ENCODE measurements at places on chromosomes 7 and 10.

DNA sequence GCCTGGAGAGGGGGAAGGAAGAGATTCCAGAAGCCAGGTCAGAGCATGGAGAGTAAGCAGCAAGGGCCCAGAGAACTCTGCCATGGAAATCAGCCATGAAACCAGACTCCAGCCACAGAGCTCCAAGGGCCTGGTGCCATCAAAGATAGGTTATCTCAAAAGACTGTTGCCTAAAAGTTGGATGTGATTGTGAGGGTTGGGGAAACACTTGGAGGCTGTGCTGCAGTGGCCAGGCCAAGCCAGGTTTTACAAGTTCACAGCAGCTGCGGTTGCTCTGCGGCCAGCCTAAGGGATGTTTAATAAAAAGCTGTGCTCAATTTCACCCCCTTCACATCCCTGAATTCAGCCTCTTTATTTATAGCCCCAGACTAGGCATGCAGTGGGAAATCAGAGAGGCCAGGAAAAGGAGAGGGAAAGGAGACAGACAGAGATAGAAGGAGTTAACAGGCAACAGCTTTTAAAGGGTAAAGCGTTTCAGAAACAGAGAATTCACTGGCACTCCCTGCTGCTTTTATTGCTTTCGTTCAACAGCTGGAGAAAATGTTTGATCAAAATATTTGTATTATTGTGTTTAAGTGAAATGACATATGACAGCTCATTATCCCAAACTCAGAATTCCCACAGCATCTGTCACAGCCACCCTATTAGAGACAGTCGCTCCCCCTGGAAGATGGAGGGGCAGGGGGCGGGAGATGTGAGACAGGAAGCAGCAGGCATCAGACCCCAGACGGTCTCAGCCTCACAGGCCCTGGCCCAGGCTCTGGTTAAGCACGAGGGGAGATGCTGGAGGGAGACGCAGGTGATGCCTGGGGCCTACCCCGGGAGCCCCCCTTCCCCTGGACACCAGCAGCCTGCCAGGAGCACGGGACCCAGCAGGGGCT, 140.1 kb downstream of the GLI3 start:
- no peak for DNase-seq

- DNase-seq, result no peak
Measured at GRCh38 chr7:37342688-37343471, 105.8 kb downstream of the ELMO1 start.

DNA sequence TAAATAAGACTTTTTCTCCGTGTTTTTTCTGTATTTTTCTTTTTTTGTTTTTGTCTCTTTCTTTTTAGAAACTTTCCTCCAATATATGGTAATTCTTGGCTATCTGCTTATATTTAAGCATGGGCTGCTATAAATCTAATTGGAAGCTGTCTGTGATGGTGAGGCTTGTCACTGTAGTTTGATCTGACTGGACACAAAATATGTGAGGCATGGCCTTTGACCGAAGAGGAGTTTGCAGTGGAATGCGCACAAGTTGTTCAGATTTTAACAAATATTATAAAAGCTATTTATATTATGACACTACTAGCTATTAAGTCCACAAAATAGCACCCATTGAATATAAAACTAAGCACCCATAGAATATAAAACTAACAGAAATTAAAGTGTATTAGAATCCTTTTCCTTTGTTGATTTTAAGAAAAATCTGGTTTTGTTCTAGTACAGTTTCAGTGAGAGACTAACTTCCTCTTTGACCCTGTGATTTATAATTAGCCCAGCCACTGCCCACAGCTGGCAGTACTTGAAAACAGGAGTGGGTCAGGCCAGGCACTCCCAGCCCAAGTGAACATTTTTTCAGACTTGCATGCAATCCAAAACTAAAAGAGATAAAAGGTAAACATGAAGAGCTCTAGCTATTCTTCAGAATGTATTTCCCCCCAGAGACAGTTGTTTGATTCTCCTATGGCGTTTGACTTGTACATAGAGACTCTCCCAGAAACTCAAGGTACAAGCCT, 69.9 kb upstream of the FGL2 start:
- no peak for DNase-seq

DNA sequence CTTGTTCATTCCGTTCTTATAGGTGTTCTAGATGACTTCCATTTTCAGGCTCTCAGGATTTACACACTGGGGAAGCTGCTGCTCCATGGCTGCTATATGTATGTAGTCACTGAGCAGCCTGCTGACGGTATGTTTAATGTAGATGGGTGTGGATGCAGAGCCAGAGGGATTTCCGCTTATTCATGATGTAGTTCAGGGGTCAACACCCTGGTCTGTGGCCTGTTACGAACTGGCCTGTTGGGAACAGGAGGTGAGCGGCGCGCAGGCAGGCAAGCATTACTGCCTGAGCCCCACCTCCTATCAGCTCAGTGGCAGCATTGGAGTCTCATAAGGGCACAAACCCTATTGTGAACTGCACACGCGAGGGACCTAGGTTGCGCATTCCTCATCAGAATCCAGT, 33.9 kb downstream of the DNAJB6 start:
- no peak for DNase-seq

DNA sequence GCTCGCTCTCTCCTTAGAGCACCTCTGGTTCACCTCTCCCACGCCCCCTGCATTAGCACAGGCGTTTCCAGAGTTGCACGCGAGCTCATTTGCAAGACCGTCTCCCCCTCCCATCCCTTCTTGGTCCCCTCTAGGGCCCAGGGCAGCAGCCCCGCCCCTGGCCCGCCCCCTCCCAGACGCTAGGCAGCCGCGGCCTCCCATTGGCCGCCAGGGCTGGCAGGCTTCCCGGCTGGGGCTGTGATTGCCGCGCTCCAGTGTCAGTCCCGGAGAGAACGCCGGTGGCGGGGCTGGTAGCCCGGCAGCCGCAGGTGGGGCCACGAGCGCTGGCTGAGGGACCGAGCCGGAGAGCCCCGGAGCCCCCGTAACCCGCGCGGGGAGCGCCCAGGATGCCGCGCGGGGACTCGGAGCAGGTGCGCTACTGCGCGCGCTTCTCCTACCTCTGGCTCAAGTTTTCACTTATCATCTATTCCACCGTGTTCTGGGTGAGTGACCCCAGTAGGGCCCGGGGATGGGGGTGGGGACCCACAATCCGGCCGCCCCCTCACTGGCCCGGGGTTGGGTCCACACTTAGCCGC, at the start of gene TSPAN15:
Gene TSPAN15 (plus strand): TSS at position 257 of the 575 bp plus-strand sequence. CDS start 130 bp downstream, at position 387.
- DNase-seq, result peak; percentile 89

DNA sequence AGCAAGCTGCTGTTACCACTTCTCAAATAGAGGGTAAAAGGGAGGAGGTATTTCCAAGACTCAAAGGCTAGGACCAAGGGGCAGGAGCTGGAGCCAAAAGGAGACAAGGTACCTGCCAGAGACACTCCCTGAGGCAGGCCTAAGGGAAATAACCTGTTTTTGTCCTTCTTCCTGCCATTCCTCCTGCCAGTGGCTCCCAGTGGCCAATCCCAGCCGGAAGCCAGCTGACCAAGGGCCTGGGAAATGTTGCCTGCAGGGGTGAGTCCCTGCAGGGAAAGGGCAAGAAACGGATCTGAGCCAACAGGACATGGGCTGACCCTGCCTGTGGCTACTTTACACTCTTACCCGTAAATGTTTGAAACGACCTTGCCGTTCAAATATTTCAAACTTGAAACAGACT, 3.5 kb downstream of the CYTH3 start:
- no peak for DNase-seq

DNA sequence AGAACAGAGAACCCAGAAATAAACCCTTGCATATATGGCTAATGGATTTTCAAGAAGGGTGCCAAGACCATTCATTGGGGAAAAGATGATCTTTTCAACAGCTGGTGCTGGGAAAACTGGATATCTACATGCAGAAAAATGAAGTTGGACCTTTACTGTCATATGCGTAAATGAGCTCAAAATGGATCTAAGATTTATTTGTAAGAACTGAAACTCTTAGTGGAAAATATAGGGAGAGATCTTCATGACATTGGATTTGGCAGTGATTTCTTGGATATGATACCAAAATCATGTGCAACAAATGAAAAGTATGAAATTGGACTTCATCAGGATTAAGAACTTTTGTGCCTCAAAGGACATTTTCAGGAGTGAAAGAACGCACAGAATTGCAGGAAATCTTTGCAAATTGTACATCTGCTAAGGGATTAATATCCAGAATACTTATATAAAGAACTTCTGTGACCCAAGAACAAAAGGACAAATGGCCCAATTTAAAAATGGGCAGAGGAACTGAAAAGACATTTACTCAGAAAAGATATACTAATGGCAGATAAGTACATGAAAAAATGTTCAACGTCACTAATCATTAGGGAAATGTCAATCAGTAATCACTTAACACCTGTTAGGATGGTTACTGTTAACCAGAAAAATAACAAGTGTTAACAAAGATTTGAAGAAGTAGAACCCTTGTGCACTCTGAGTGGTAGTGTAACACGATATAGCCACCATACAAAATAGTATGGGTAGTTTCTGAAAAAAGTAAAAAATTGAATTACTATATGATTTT, 6.1 kb downstream of the DBF4 start:
- no peak for DNase-seq

- no peak for DNase-seq
Measured at GRCh38 chr7:28755255-28755654, 202.9 kb downstream of the TRIL start.

DNA sequence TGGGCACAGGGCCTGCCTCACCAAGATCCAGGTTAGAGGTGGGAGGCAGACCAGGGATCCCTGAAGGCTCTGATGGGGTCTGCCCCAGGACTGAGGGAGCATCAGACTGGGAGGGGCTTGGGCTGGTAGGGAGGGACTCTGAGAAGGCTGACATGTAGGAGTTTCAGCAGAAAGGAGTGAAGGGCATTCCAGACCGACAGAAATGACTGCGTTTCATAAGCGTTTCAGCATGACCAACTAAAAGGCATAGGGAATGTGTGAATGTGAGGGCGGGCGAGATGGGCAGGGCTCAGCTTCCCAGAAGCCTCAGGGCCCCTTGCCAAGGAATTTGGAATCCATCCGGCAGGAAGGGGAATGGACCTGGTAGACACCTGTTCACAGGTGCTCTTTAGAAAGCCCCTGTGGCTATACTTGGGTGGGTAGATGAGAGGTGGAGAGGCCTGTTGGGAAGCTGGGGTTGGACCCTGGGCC, 24.9 kb upstream of the SLC29A3 start:
- no peak for DNase-seq

- no peak for DNase-seq
Measured at GRCh38 chr7:102079140-102080018, 207.3 kb upstream of the SH2B2 start.

- peak; percentile 86 for DNase-seq
Measured at GRCh38 chr10:123044391-123044790, 35.6 kb downstream of the ACADSB start.

- no peak for DNase-seq
Measured at GRCh38 chr7:13715534-13715933, 273.9 kb downstream of the ETV1 start.

DNA sequence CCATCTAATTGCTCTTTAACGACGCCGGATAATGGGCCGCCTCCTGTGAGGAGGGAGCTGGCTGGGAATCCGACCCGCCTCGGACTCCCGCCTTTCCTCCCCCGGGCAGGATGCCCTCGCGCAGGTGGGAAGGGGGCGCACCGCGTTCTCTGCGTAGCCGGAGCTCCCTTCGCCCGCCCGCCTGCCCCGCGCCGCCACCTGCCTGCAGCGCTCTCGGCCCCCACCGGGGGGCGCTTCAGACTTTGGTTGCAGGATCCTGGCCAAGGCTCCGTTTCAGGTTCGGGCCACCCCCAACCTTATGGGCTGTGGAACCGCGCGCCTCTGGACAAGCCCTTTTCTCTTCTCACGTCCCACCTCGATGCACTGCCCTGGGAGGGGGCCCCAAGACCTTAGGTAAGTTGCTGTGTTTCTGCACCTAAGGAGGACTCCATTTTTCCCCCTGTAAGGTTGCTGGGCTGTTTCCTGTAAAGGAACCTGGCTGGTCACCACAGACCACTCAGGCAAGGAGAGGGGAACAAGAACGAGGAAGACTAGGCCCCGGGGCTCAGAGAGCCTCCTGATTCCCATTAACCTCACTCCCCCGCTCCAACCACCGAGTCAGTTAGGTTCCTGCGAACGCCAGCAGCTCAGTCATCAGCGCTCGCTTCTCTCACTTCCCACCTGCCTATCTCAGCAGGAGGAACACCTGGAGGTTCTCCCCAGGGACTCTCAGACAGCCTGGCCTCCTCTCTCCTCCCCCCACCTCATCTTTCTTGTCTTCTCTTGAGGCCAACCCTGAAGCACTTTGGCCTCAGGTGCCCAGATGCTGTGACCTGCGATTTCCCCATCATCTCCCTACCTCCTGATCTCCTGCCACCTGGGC, 11.3 kb upstream of the KAZALD1 start:
- DNase-seq, result peak; percentile 77

GRCh38 chr10:46523119-46523961, 33.1 kb downstream of the GPRIN2 start:
- no peak for DNase-seq

DNA sequence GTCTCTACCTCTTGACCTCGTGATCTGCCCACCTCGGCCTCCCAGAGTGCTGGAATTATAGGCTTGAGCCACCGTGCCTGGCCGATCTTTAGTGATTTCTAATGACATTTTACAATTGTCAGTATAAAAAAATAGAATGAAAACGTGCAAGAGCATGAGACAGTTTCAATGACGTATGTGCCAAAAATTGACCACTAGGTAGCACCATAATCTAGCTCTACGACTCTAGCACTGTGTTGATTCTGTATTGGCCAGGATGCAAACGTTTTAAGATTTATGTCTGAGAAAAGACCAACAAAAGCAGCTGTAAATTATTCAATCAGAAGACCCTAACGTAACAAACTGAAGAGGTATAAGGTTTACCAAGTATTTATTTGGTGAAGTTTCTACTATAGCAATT, 25.4 kb upstream of the EXOC6 start:
- DNase-seq, result no peak

- no peak for DNase-seq
Measured at GRCh38 chr10:48905311-48905710, 34.3 kb downstream of the LRRC18 start.

DNA sequence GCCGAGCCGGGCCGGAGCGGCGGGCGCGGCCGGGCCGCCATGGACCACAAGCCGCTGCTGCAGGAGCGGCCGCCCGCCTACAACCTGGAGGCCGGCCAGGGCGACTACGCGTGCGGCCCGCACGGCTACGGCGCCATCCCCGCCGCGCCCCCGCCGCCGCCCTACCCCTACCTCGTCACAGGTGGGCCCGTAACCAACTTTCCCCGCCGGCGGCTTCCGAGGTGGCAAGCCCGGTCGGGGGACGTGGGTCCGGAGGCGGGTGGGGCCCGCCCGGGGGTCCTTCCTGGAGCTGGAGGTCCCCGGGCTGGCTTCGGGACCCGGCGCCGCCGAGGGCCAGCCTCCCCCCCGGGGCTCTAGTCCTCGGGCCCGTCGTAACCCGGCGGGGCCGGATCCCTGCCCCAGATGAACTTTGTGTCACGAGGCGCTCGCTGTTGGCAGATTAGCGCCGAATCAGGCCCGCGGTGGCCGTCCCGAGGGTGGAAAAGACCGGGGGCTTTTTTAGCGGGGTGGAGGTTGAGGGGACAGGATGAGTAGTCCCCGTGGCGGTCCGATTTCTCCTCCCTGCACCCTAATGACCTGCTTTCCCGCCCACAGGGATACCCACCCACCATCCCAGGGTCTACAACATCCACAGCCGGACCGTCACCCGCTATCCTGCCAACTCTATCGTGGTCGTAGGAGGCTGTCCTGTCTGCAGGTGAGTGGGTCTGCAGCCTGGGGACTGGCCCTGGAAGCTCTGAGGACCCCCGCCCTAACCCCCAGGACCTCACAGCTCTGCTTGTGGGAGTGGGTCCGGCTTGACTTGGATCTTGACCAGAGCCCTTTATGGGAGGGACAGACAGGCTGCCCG, 496 bp downstream of the BRI3 start:
- DNase-seq, result no peak

GRCh38 chr10:22849077-22849805, 78.6 kb upstream of the ARMC3 start:
- no peak for DNase-seq

GRCh38 chr10:71694039-71694501, 25.5 kb downstream of the C10orf105 start:
- DNase-seq, result no peak

- DNase-seq, result no peak
Measured at GRCh38 chr10:58956926-58957325, 219.5 kb upstream of the PHYHIPL start.
